Natural killer cell treated with Interleukin-12 subunit alpha and Interleukin-12 subunit beta and Interleukin-15 and Interleukin-18, amount 100 ng/mL, for 72 hours (primary cell): ENCODE measurements at places on chromosomes 2 and 18.
A peak's percentile ranks its signal among the peaks of the same experiment; 100 is the strongest.

GRCh38 chr2:199460846-199461710, 3.3 kb upstream of the SATB2 start:
- peaks cover 6% of the 10 kb centered on the region for H3K36me3 ChIP-seq
- no peak overlapping the region for H3K4me3 ChIP-seq
- H3K27ac ChIP-seq, result no peak overlapping the region
- peaks cover 34% of the 10 kb centered on the region for H3K27me3 ChIP-seq

- DNase-seq, result no peak
- peaks cover 26% of the 10 kb centered on the region for H3K27me3 ChIP-seq
- H3K27ac ChIP-seq, result no peak overlapping the region
- H3K4me3 ChIP-seq, result no peak overlapping the region
- no peaks in the 10 kb centered on the region for H3K36me3 ChIP-seq
Observed at GRCh38 chr18:47975701-47976100, 45.2 kb upstream of the SMAD2 start.

DNA sequence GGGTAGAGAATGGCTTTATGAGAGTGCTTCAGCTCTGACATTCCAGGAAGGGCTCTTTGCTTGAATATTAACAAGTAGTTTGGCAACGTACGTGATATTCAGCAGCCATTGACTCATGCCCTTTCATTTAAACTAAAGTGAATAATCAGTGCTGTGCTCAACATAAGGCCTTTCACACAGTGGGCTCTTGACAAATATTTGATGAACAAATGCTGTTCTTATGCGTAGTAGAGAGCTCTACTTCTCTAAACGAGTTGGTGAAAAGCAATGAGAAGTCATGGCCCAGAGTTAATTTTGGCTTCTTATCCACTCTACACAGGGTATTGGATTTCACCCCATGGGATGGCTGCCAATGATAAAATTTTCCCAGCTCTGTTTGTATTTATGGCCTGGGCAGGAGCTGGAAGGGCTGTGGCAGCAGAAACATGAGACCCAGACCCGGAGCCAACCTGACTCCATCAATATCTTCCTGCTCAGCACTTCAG, 338.9 kb downstream of the CCDC85A start:
- peaks cover 10% of the 10 kb centered on the region for H3K36me3 ChIP-seq
- no peak overlapping the region for H3K4me3 ChIP-seq
- H3K27ac ChIP-seq, result no peak overlapping the region
- H3K27me3 ChIP-seq, result no peaks in the 10 kb centered on the region
- DNase-seq, result no peak
- H3K4me1 ChIP-seq, result no peaks in the 10 kb centered on the region

GRCh38 chr2:68216454-68217310, 35.6 kb downstream of the PPP3R1 start:
- no peaks in the 10 kb centered on the region for H3K27me3 ChIP-seq
- no peak for DNase-seq
- no peak overlapping the region for H3K27ac ChIP-seq
- H3K4me3 ChIP-seq, result no peak overlapping the region

DNA sequence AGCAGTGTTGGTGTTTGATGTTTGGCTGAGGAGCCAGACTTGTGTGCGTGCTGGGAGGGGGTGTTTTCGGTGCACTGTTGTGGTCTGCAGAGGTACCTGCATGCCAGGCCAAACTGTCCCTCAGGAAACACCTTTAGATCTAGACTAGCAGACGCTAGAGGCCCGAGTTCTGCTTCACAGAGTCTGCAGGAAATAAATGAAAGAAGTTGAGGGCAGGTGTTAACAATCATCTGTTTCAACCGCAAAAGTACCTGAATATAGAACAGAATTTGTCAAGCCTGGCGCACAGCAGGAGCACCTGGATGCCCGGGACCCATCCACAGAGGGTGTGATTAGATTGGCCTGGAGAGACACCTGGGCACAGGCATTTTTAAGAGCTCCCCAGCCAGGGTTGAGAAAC, 40.5 kb upstream of the REL start:
- peaks cover 5% of the 10 kb centered on the region for H3K4me1 ChIP-seq
- H3K27me3 ChIP-seq, result peaks cover 6% of the 10 kb centered on the region
- peak overlapping the region; percentile 76 for H3K27ac ChIP-seq
- no peak for DNase-seq

DNA sequence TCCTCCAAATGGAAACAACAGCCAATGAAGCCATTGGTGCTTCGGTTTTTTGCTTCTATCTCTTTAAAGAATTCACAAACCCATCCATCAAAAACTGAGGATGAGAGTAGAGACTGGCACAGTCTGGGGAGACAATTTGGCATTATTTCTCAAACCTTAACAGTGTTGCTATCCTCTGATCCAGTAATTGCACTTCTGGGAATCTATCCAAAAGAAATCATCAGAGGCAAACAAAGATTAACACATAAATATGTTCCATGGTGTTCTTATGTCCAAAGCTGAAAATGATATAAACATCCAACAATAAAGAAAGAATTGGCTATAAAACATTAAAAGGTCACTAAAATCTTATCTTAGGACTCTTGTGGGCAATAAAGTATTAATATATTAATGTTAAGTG, 35.1 kb downstream of the REEP1 start:
- H3K4me3 ChIP-seq, result no peak overlapping the region
- no peak for DNase-seq
- H3K4me1 ChIP-seq, result no peaks in the 10 kb centered on the region

DNA sequence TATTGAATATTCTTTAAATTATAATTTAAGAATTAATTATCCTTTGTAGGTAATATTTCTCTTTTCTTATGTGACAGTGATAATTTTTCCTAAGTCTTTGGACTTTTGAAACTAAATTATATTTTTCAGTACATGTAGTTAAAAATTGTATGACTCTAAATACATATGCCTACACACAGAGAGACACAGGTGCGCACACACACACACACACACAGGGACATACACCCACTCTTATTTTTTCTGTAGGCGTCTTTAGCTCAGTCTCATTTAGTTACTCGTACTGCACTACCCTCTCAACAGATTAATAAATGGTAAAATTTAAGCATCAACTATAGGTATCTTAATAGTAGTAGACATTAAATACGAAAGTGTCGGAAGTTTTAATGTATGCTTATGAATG, 56.1 kb downstream of the ZNF236 start:
- peaks cover 14% of the 10 kb centered on the region for H3K36me3 ChIP-seq
- no peaks in the 10 kb centered on the region for H3K27me3 ChIP-seq
- H3K4me3 ChIP-seq, result no peak overlapping the region
- no peak overlapping the region for H3K27ac ChIP-seq

GRCh38 chr2:62536873-62537547, 31.0 kb upstream of the TMEM17 start:
- H3K4me1 ChIP-seq, result no peaks in the 10 kb centered on the region
- no peak for DNase-seq
- H3K27me3 ChIP-seq, result peaks cover 20% of the 10 kb centered on the region
- no peak overlapping the region for H3K4me3 ChIP-seq
- H3K27ac ChIP-seq, result no peak overlapping the region

GRCh38 chr2:98708396-98709186, 22.3 kb downstream of the MGAT4A start:
- H3K27ac ChIP-seq, result no peak overlapping the region
- no peaks in the 10 kb centered on the region for H3K36me3 ChIP-seq
- no peak overlapping the region for H3K4me3 ChIP-seq
- no peak for DNase-seq
- peaks cover 41% of the 10 kb centered on the region for H3K4me1 ChIP-seq

GRCh38 chr2:22360735-22361374, 1024.1 kb upstream of the KLHL29 start:
- no peaks in the 10 kb centered on the region for H3K36me3 ChIP-seq
- DNase-seq, result no peak
- no peak overlapping the region for H3K4me3 ChIP-seq
- H3K27ac ChIP-seq, result no peak overlapping the region
- no peaks in the 10 kb centered on the region for H3K27me3 ChIP-seq
- no peaks in the 10 kb centered on the region for H3K4me1 ChIP-seq

GRCh38 chr2:94995553-94996304, 29.8 kb upstream of the MAL start:
- peaks cover 9% of the 10 kb centered on the region for H3K27me3 ChIP-seq
- peak; percentile 20 for DNase-seq
- H3K36me3 ChIP-seq, result no peaks in the 10 kb centered on the region
- no peak overlapping the region for H3K4me3 ChIP-seq
- no peaks in the 10 kb centered on the region for H3K4me1 ChIP-seq

DNA sequence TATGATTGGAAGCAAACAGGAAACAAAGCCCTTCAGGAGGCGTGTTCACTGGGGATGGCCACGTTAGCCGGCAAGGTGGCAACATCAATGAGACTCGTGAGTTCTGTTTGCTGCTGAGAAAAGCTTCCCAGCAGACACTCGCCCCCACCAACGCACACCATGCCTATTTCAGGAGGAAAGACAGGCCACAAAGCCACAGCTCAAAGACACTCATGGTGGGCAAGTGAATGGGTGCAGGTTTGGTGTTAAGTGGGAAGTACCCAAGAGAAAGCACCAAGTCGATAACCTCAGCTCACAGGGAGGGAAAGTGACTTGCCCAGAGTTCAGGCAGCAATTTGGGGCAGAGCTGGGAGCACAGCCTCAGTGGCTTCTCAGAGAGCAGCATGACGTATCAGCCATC, 10.5 kb upstream of the MTERF4 start:
- no peaks in the 10 kb centered on the region for H3K27me3 ChIP-seq
- no peak overlapping the region for H3K4me3 ChIP-seq
- H3K4me1 ChIP-seq, result peaks cover 8% of the 10 kb centered on the region
- H3K36me3 ChIP-seq, result peaks cover 10% of the 10 kb centered on the region
- H3K27ac ChIP-seq, result no peak overlapping the region

- H3K4me1 ChIP-seq, result peaks cover 31% of the 10 kb centered on the region
- H3K36me3 ChIP-seq, result no peaks in the 10 kb centered on the region
- no peak overlapping the region for H3K27ac ChIP-seq
- H3K4me3 ChIP-seq, result no peak overlapping the region
- H3K27me3 ChIP-seq, result no peaks in the 10 kb centered on the region
Observed at GRCh38 chr2:219126555-219126954, 34.1 kb downstream of the NHEJ1 start.

DNA sequence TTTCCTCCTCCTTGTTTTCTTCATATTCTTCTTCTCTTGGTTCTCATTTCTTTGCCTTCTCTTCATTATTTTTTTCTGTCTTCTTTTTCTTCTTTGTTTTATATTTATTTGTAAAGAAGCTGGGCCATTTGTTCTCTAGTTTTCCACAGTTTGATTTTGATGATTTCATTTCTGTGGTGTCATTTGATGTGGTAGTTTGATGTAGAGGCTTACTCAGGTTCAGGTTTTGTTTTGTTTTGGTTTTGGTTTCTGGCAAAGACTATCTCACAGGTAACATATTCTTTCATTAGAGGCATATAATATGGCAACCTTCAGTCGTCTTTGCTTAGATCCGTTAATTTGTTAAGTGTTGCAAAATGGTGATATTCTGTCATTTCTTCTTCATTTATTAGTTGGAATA, 75.3 kb downstream of the BABAM2 start:
- no peak for DNase-seq
- peak overlapping the region; percentile 85 for H3K27ac ChIP-seq
- peaks cover 58% of the 10 kb centered on the region for H3K4me1 ChIP-seq
- peak overlapping the region; percentile 51 for H3K4me3 ChIP-seq
- H3K36me3 ChIP-seq, result peaks cover 34% of the 10 kb centered on the region
- H3K27me3 ChIP-seq, result no peaks in the 10 kb centered on the region

DNA sequence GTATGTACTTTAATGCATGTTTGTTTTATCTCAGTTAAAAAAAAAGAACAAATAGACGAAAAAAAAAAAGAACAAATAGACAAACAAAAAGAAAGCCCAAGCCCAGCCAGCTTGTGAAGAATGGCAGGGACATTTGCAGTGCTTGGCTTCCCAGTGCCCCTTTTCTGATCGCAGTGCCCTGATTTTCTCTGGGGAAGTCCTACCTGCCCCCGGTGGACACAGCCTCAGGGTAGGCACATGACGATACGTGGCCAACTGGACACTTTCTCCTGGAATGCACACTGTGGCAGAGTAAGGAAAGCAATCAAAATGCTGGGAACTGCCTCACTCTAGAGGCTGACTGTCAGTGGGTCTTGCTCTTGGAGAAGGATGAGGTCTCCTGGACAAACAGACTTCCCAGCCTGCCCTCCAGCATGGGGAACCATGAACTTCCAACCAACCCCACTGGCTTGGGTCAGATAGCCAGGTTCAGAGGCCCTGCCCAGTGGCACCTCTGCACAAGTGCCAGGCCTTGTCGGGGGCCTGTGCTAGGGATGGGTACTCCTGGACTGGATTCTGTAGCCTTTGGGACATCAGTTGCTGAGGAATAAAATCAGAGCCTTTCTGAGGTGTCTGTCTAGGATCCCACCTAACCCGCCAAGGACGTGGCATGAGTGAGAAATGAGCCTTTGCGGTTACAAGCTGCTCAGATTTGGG, 76.7 kb downstream of the INHBB start:
- no peaks in the 10 kb centered on the region for H3K36me3 ChIP-seq
- no peak overlapping the region for H3K27ac ChIP-seq
- no peak for DNase-seq
- H3K4me3 ChIP-seq, result no peak overlapping the region
- no peaks in the 10 kb centered on the region for H3K4me1 ChIP-seq
- peaks cover 30% of the 10 kb centered on the region for H3K27me3 ChIP-seq

DNA sequence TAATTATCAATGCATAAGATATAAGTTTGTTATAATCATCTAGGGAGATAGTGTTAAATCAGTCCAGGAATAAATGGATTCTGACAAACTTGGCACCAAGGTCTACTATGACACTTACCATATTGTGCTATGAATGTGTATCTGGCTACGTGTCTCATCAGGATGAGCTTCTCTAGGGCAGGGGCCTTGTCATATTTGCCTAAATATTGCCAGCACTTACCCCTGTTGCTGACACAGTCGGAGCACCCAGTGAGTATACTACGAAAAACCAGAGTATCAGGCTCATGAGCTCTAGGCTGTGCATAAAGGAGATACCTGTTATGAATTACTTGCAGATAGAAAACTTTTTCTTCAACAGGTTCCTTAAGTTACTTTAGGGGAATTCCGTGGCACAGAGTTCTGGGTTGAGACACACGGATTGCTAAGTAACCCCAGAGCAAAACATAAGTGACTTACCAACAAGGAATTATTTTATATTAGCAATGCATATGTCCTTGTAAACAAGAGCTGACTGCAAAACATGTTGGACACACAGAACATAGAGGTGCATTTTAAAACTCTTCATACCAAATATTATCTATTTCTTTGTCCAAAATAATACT, 7.7 kb upstream of the TTC39C start:
- H3K4me1 ChIP-seq, result peaks cover 61% of the 10 kb centered on the region
- H3K27me3 ChIP-seq, result no peaks in the 10 kb centered on the region
- no peak overlapping the region for H3K4me3 ChIP-seq
- no peak for DNase-seq

DNA sequence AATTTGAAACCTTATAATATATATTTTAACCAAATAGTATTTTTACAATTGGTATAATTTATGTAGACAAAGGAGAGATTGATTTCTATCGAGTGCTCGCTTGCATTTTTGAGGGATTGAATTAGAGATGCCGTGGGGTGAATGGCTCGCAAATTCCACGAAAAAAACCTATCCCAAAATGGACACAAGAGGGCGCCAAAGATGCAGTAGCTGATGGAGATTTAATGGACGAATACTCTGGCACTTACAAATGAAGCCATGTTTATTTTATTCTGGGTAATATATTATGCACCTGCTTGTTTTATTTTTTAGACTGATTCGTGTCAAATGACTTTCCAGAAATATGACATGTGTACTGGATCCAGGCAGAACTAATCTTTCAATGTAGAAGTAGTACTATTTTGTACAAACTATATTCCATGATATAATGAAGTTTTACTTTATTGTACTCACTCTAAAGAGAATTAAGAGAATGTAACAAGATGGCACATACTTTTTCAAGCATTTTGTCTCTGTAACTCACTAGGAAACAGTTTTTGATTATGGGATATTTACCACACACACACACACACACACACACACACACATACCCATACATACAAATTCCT, 505.4 kb downstream of the PLCL1 start:
- H3K27me3 ChIP-seq, result peaks cover 36% of the 10 kb centered on the region
- H3K36me3 ChIP-seq, result no peaks in the 10 kb centered on the region
- H3K4me1 ChIP-seq, result no peaks in the 10 kb centered on the region
